H4 (cell line): ENCODE measurements at places on chromosomes 13 and 19.

- no peak for DNase-seq
These were observed 22.0 kb downstream of the GPX4 start for GRCh38 chr19:1125601-1126467.

- no peak for DNase-seq
These were observed 28.7 kb upstream of the F2RL3 start for GRCh38 chr19:16860118-16860517.

DNA sequence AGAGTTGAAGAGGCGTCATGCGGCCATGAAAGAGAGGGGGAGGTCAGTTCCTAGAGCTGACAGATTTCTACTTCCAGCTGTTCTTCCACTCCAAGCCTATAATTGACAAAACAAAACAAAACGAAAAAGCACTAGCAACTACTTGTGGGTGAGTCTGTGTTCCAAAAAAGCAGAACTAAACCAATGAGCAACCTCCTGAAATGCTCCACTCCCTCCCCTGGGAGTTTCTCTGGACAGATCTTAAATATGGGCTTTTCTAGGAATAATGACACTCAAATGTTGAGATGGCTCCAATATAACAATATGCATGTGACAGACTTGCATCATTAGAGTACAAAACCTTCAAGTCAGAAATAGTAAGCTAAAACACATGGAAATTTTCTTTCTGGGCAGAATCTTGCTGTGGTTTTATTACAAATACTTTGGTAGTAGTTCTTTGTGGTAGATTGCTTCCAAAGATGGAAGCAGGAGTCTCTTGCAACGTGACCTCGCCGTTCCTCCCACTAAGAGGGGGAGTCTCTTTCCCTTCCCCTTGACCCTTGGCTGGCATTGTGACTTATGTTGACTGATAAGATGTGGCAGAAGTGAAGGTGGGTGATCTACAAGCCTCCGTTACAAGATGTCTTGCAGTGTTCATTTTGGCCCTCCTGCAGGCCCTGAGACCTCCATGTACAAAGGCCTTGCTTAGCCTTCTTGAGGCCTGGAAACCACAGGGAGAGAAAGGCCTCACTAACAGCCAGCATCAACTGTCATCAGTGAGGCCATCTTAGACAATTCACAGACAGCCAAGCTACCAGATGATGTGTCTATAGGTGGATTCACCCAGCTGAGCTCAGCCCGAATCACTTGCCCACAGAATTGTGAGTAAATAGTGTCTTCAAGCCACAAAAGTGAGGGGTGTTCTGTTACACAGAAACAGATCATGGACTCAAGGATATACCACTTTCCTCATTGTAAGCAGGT lies 173.1 kb upstream of the RFC3 start:
- DNase-seq = no peak

DNA sequence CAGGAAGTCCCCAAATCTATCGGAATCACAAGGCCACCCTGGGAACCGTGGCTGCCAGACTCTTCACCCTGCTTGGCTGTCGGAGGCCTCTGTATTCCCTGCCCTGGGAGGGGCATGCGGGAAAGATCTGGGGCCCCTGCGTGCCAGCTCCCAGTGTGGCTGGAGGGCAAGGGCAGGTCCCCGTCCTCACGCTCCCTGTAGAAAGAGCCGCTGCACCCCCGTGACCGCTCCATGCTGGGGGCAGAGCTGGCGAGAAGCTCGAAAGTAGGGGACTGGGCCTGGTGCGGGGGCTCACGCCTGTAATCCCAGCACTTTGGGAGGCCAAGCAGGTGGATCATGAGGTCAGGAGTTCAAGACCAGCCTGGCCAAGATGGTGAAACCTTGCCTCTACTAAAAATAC lies 208.4 kb upstream of the SOX1 start:
- DNase-seq = no peak

GRCh38 chr19:18322318-18322758 lies 538 bp downstream of the LSM4 start:
- peak; percentile 48 for DNase-seq

GRCh38 chr13:103130146-103130545 lies 63.9 kb upstream of the SLC10A2 start:
- no peak for DNase-seq

GRCh38 chr19:30666301-30666803 lies 294.2 kb downstream of the ZNF536 start:
- DNase-seq = peak; percentile 39

DNA sequence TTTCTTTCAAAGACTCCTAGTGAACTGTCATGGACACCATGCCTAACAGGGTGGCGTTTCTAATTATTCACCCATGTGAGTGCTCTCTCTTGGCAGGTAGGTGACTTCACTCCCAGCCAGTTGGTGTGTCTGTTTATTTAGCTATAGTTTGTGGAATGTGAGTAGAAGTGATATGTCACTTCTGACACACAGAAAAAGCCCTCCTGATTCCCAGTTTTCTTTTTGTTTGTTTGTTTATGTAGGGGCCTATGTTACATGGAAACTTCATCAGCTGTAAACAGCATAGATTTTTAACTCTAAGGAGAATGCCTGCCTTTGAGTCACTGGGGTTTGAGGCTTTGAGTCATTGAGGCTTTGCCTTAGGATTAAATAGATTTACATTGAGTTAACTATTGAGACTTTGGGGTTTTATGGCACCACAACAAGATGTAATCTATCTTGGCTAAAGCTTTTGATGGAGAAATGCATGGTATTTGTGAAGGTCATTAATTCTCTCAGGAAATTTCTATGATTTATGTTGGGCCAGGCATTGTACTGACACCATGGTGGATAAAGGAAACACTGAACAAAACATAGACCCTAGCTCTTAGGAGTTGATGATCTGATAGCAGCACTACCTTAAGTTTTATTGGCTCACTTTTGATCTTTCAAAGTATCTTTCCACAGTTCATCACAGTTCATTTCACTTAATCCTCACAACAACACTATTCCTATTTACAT lies 45.3 kb downstream of the UFM1 start:
- DNase-seq = peak; percentile 71

- DNase-seq = no peak
These were observed 2.4 kb downstream of the MBD3L2B start for GRCh38 chr19:7018828-7019227.

DNA sequence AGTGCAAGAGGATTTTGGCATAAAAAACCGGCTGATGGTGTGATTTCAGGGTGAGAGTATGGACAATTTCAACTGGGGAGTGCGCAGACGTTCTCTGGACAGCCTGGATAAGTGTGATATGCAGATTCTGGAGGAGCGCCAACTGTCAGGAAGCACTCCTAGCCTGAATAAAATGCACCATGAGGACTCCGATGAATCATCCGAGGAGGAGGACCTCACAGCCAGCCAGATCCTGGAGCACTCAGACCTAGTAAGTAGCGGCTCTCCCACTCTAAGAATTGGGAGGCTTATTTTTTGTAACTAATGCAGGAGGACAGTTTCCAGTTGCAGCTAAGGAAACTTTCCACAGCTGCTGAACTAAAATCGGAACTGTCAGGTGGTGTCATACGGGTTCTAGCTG lies 53.6 kb downstream of the ZAR1L start:
- peak; percentile 21 for DNase-seq

DNA sequence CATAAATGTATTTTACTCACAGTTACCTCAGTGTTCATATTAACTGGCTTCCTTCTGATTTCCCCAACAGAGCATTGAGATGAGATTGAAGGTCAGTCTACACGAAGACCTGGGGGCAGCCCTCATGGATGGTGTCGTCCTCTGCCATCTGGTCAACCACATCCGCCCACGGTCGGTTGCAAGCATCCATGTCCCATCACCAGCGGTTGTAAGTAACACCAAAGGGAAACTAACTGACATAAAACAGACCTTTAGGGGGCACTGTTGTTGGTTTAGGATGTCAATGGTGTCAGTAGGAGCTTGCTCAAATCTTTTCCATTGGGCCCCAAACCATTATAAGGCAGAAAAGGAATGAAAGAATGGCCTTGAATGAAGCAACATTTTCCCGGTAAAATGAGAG lies 68.2 kb downstream of the ESD start:
- no peak for DNase-seq

DNA sequence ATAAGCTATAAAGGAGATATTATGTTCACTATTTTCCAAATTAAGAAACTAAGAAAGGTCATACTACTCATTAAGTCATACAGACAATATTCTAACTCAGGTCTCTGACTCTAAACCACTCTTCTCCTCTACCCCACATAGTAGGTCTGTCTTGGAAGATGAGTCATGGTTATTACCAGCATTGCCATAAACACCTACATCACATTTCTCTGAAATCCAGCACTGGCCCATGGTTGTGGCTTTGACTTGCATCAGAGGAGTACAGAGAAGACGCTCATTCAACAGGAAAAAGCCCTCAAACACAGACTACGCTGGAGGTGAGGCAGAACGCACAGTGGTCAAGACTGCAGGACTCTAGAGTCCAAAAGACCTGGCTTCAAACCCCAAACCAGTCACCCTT lies 476.8 kb downstream of the COG6 start:
- no peak for DNase-seq

DNA sequence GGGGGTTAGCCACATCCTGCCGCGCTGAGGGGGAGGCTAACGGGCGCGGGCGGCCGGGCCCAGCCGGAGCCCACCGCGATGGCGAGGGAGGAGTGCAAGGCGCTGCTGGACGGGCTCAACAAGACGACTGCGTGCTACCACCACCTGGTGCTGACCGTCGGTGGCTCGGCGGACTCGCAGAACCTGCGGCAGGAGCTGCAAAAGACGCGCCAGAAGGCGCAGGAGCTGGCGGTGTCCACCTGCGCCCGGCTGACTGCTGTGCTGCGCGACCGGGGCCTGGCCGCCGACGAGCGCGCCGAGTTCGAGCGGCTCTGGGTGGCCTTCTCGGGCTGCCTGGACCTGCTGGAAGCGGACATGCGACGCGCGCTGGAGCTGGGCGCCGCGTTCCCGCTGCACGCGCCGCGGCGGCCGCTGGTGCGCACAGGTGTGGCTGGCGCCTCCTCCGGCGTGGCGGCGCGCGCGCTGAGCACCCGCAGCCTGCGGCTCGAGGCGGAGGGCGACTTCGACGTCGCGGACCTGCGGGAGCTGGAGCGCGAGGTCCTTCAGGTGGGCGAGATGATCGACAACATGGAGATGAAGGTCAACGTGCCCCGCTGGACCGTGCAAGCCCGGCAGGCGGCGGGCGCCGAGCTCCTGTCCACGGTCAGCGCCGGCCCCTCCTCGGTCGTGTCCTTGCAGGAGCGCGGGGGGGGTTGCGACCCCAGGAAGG lies 692 bp downstream of the RGS9BP start:
- DNase-seq = no peak
